ENCODE measurements at places on chromosomes 5 and 9.

- no peak for DNase-seq
Observed at GRCh38 chr5:38926121-38926520, 80.3 kb downstream of the OSMR start.

- no peak for DNase-seq
Observed at GRCh38 chr5:98109561-98110006, 663.9 kb upstream of the RGMB start.

DNA sequence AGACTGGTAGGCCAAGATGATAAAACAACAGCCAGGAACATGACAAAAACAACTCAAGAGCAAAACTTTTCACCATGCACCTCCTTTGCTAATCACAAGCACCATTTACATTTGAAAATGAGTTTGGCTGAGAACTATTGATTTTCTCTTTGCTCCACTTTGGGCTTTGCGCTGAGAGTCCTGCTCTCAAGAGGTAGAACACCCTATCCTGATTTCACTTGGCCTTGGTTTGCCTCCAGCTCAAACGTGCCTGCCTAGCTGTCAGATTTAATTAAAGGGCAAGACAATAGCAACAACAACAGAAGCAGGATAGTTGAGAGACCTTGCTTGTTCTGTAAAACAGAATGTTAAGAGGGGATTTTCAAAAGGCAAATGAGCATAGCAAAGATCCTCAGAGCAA, 128.2 kb upstream of the ASTN2 start:
- DNase-seq, result no peak

DNA sequence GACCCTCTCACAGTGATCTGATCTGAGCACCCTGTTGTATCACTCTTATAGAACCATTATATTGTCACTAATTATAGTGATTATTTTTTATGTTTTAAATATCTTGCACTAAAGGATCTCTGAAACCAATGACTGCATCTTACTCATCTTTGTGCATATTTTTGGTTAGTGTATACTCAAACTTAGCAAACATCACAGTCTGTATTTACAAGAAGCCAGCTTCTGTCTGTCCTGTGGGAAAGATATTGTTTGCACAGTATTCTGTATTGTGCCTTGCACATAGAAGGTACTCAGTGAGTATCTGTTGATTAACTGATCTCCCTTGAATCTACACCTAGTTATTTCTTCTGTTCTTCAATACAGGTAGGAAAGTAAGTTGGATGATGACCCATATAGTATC, 131.5 kb downstream of the PAM start:
- no peak for DNase-seq

DNA sequence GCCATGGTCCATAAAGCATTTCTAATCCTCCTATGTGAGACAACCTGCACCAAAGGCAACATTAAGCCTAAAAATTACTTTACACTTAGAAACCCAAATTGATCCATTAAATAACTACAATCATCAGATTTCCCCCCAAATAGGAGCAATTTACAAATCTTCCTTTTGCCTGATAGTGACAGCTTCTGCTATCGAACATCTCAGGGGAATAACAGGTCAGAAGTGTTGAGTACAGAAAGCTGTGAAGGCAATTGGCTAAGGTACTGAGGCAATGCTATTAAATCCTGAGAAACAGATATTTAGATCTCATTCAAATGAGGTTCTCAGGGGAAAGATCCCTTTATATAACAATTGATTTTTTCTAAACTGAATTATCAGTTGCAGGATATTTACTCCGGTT, 141.1 kb downstream of the PIK3R1 start:
- DNase-seq, result no peak
